ENCODE measurements at places on chromosomes 7 and 10. TPM values are rescaled to one million over a fixed set of nuclear protein-coding genes. Genes with fewer than 3 reads are reported as not detected.

PPP3CB gene
- 17.5 TPM for total RNA-seq

BICC1 gene
- 17.1 TPM for total RNA-seq

GSAP gene
- 3.3 TPM for total RNA-seq

GPNMB gene
- total RNA-seq = 3.6 TPM

SLC26A3 gene
- not detected for total RNA-seq
